Putamen (tissue), 1 donor: ENCODE measurements at places on chromosomes 16 and 17.

- no peak for DNase-seq
These were observed 8.7 kb downstream of the CCL17 start for GRCh38 chr16:57413301-57413730.

- DNase-seq = no peak
These were observed 93.5 kb downstream of the NPIPB11 start for GRCh38 chr16:29312835-29313558.

DNA sequence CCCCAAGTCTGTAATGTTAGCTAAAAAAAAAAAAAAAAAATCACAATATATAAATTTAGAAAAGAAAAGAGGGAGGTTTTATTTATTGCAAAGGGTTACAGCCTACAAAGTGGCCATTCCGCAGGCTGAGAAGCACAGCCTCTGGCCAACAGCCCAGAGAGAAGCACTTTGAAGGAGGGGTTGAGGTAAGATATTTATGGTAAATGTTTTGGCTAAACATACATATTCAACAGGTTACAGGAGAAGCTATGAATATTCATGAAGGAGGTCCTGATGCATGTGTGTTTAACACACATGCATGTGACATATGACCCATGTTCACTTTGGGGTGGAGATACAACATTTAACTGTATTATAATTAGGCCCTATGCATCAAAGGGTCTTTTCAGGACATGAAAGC is 158.5 kb downstream of the TMEM114 start:
- no peak for DNase-seq

DNA sequence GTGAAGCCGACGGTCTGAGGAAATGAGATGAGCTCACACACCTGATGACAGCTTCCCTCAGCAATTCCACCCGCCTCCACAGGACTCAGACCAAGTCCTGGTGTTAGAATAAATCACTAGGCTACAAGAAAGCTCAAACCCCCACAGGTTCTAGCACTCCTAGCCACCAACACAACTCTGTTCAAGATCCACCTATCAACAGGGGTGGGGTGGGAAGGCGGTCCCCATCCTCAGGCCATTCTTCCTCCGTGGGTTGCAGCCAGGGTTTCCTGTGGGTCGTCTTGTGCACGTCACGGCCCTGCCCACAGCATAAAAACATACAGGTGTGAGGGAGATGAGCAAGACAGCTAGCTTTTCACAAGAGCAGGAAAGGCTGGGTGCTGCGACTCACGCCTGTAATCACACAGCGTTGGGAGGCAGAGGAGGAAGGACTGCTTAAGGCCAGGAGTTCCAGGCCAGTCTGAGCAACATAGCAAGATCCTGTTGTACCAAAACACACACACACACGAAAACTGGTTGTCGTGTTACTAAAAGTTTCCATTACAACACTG is 81.1 kb downstream of the ANKRD11 start:
- no peak for DNase-seq

- DNase-seq = no peak
These were observed 3.7 kb downstream of the NUBP2 start for GRCh38 chr16:1786242-1787055.

GRCh38 chr16:11140466-11140865 is 115.5 kb downstream of the SOCS1 start:
- DNase-seq = no peak

DNA sequence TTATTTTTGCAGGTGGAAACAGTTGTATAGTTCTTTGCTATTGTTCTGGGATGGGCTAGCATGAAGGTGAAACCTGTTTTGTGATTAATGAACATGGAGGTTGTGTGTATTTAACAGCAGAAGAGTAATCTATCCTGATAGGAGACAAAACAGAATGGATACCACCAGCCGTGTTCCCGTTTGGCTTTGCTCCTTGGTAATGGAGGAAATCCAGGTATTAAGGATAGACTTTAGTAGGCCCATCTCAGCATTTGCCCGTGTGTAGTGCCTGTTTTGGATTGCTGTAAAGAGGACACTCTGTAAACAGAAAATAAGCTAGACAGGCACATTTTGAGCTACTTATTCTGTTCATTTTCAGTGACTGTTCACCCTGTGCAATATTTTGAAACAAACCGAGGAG is 215.1 kb downstream of the RBFOX1 start:
- no peak for DNase-seq

- DNase-seq = no peak
These were observed 260.4 kb downstream of the CEP112 start for GRCh38 chr17:65931246-65932149.

- no peak for DNase-seq
These were observed 19.3 kb downstream of the CDH1 start for GRCh38 chr16:68756239-68756915.

- DNase-seq = no peak
These were observed 174.8 kb downstream of the XYLT1 start for GRCh38 chr16:17295948-17296347.

DNA sequence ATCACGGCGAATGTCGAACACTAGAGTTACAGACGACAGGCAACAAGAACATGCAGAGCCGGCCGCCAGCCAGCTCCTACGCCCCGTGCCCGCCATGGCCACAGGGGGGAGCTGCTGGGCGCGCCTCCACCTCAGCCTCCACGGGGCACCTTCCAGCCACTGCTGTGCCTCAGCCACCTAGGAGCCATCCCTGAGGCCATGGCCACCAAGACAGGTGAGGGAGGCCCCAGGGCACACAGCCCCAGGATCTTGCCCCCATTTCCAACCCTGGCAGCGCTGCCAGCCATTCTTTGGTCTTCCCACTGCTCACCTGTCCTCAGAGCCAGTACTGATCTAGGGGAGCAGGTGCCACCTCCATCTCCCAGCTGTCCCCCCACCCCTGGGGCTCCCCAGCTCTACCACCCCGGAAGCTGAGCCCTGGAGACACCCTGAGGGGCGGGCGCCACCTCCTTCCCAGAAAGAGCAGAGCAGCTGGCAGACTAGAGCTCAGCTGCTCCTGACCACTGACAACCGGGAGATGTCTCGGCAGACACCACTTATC is 11.8 kb downstream of the GNPTG start:
- DNase-seq = no peak

DNA sequence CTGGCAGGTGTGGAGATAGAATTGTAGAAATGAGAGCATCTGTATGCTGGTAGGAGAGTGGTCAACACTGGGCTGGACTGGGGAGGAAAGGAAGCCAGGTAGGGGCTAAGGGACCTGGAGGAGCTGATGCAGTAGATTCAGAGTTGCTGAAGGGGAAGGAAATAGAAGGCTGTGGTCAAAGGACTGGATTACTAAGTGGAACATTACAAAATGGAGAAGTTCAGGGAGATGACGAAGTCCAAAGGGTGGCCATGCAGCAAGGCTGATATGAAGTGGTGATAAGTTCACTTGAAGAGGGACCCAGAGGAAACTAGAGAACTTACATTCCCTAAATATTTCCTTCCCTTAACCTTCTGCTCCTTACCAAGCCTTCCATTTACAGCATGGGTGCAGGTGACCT is 8.6 kb upstream of the CCL2 start:
- no peak for DNase-seq

DNA sequence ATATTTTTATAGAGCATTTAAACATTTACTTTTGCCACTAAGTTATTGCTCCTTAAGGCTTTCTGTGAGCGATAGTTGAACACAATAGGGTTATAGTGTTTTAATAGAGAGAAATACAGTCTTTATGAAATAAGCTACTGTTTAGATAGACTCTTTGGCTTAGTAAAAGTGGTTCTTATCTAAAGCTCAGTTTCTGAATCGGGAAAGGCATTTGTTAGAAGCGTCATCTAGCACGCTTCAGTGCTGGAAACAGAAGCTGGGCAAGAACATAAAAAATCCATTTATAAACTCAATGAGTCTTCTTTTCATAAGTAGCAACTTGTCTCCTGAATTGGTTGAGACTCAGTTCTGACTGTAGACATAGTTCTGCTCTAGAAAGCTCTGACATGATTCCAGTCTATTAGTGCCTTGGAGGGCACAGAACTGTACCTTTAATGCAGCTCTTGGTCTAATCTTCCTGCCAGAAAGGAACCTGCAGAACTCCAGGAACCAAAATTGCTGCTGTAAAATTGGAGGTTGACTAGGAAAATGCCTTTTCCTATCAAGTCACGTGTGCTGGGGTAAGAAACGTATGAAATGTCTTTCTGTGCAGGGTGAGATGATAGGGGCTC is 55.4 kb upstream of the DNAJA2 start:
- DNase-seq = no peak

DNA sequence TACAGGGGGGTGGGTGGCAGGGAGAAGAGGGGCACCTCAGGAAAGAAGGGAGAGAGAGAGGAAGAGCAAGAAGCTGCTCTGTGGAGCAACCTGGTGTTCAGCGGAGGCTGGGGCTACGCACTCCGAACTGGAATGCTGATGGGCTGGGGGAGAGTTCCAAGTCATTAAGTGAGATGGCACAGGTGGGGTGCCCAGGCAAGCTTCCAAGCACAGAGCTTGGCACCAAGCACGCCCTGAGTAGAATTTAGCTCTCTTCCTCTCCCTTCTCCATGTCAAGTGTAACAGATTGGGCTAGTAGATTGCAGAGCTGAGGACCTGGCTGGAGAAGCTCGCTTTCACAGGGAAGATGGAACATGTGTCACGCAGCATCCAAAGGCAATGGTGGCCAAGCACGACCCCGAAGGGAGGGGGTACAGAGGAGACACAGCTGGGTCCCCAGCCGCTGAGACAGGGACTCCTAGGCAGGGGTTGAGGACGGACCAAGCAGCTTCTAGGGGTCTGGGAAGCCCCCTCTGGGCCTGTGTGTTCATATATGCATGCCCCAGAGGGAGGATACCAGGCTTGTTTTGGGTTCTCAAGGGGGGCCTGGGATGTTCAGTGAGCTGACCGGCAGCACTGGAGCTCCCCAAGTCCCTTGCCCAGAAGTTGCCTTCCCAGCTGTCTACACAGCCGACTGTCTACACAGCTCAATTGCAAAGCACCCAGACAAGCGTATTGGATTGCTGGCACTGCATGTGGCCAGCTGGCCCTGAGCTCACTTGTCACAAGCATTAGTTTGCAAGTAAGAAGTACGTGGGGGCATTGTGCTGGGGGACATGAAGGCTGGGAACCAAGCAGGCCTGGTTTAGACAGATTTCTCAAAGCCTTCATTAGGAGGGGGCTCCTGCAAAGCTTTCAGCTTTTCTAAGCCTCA is 247.8 kb downstream of the ENGASE start:
- DNase-seq = no peak

- DNase-seq = peak; percentile 73
These were observed 1.3 kb upstream of the CLEC19A start for GRCh38 chr16:19284207-19284606.

DNA sequence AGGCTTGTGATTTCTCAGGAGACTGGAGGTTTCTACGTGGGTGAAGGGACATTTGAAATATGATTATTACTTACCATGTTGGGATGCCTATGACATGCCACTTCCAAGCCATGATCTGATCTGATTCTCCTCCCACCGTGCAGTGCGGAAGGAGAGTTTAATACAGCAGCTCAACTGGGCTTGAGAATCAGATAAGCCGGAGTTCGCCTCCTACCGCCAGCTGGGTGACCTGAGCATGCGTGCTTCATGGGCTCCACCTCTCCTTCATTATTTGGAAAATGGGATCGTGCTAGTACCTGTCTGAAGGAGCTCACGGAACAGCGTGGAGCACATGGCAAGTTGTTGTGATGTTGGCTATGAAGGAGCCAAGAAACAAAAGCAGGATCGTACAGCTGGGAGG is 12.4 kb upstream of the TIMP2 start:
- DNase-seq = no peak

DNA sequence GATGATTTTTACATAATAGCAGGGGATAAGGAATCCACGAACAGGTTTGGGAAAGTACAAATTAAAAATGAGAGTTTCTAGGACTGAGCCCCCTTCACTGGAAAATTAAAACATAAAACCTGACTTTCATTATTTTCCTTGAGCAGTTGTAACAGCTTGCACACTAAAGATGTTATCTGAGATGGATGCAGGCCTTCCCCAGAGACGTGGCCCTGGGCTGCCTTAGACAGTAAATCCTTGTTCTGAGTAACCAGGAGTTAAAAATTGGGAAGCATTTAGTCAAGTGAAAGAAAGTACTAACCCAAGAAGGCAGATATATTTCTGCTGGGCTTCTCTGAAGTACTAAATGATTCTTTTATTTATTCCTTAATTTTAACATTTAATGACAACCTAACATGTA is 432.2 kb upstream of the KIF2B start:
- no peak for DNase-seq

GRCh38 chr17:3002538-3003295 is 60.7 kb downstream of the OR1D5 start:
- no peak for DNase-seq

GRCh38 chr17:57782062-57782490 is 37.0 kb upstream of the CCDC182 start:
- DNase-seq = no peak

DNA sequence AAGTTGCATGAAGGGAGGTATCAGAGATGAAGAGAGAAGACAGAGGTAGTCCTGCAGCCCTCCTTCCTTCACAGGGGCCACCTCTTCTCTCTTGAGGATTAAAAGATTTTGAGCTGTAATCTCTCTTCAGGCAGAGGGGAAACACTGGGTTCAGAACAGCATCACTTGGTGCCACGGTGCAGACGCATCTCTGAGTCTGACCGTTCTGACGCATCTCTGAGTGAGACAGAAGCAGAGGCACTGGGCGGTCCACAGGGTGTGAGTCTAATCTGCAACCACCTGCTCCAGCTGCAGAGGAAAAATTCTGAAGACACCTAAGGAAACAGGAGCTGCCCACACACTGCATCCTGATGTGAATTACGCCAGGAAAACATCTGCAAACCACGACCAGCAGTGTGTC is 5.3 kb upstream of the KRT37 start:
- no peak for DNase-seq

- peak; percentile 54 for DNase-seq
These were observed 1.6 kb upstream of the LDAF1 start for GRCh38 chr16:21156767-21157467.

DNA sequence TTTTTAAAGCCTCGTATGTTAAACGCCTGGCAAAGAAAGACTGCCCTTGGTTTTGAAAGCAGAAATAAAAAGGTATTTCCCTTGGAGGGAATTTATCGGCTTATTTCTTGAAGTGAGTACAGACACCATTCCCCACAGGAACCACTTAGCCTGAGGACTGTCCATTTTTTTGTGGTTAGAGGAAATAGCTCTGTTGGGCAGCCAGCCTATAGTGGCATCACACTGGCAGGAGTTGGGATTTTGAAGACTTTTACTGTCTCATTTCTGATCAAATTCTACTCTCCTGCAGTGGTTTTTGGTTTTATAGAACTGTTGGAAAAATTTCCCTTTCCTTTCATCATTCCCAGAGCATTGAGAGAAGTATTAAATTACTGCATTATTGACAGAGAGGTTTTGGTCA is 34.1 kb upstream of the CDC6 start:
- DNase-seq = no peak

DNA sequence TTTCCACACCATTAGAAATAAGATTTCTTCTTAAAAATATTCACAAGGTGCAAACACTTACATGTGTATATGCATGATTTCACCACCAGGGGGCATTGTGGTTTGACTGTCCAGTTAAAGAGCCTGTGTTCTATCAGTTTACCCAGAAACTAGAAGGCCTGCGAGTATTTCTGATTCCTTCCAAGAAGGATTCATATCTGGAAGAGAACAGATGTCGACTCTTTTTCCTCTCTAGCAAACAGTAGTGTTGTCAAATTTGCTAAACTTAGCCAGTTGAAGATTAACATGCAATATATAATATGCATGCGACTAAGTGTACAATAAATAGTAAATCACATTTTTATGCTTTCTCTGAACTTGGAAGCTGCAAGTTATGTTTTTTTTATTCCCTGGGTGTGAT is 404.1 kb downstream of the WWOX start:
- peak; percentile 70 for DNase-seq

- no peak for DNase-seq
These were observed 372.1 kb downstream of the XYLT1 start for GRCh38 chr16:17098685-17099084.

- no peak for DNase-seq
These were observed 2.0 kb upstream of the ARRB2 start for GRCh38 chr17:4708436-4708835.
